ENCODE measurements at places on chromosomes 4 and X.

GRCh38 chr4:173218411-173219125 lies 50.0 kb downstream of the GALNT7 start:
- DNase-seq, result no peak

- no peak for DNase-seq
These were observed 1.2 kb downstream of the MSMO1 start for GRCh38 chr4:165328708-165329107.

DNA sequence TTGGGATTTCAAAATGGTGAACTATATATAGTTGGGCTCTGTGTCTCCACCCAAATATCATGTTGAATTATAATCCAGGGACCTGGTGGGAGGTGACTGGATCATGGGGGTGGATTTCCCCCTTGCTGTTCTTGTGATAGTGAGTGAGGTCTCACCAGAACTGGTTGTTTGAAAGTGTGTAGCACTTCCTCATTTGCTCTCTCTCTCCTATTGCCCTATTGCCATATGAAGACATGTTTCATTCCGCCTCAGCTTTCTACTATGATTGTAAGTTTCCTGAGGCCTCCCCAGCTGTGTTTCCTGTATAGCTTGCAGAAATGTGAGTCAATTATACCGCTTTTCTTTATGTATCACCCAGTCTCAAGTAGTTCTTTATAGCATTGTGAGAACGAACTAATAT lies 545.6 kb downstream of the TRAM1L1 start:
- DNase-seq, result no peak

GRCh38 chrX:1239681-1240142 lies 27.3 kb upstream of the CRLF2 start:
- DNase-seq, result no peak

DNA sequence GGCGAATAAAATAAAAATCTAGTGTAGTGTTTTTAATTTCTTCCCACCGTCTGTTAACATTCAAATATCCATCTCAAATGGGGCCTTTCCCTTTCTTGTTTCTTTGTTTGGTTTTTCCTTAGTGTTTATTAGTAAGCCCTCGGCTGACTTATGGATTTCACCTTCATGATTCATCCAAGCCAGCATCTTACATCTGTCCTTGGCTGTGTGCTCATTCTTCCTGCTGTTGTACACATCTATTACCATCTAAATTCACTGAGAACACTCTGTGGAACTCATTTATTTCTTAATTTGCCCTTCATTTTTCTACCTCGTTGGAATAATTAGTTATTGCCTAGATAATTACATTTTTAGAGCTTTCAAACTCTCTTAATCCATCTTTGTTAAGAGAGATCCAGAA lies 84.9 kb downstream of the SPCS3 start:
- no peak for DNase-seq

- no peak for DNase-seq
These were observed at the start of gene GK2 for GRCh38 chr4:79408063-79408462. Gene GK2 (minus strand): TSS chr4:79408228. CDS start chr4:79408200, 28 bp downstream.

GRCh38 chrX:47854474-47854873 lies 17.8 kb downstream of the ZNF81 start:
- DNase-seq, result no peak

DNA sequence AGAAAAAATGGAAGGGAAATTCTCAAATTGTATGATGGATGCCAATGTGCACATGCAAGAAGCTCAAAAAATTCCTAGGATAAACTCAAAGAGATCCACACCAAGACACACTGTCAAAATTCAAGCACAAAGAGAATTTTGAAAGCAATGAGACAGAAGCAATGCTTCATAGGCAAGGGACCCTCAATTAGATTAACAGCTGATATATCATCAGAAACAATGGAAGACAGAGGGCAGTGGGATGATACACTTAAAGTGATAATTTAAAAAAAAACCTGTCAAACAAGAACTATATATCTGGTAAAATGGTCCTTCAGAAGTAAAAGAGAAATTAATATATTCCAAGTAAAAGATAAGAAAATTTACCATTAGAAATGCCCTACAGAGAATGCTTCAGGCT lies 306.3 kb upstream of the PCDH7 start:
- DNase-seq, result no peak

- no peak for DNase-seq
These were observed 12.0 kb upstream of the TRIM61 start for GRCh38 chr4:164989471-164989870.

- DNase-seq, result no peak
These were observed 41.7 kb downstream of the ATP8A1 start for GRCh38 chr4:42615131-42615763.

GRCh38 chrX:63186137-63186536 lies 165.0 kb downstream of the SPIN4 start:
- no peak for DNase-seq

GRCh38 chr4:177699365-177700213 lies 257.4 kb upstream of the AGA start:
- no peak for DNase-seq

DNA sequence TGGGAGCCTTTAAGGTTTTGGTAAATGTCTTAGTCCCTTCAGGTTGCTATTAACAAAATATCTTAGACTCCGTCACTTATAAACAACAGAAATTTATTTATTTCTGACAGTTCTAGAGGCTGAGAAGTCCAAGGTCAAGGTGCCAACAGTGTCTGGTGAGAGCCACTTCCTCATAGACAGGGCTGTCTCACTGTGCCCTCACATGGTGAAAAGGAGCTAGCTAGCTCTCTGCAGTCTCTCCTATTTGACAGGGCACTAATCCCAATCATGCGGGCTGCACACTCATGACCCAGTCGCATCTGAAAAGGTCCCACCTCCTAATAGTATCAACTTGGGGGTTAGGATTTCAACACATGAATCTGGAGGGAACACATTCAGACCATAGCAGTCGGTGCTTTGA lies 63.4 kb upstream of the KLF3 start:
- DNase-seq, result no peak

- no peak for DNase-seq
These were observed 16.6 kb upstream of the UGT2B17 start for GRCh38 chr4:68592673-68593072.

- DNase-seq, result no peak
These were observed 158.7 kb downstream of the ZNF674 start for GRCh38 chrX:46386511-46386910.

DNA sequence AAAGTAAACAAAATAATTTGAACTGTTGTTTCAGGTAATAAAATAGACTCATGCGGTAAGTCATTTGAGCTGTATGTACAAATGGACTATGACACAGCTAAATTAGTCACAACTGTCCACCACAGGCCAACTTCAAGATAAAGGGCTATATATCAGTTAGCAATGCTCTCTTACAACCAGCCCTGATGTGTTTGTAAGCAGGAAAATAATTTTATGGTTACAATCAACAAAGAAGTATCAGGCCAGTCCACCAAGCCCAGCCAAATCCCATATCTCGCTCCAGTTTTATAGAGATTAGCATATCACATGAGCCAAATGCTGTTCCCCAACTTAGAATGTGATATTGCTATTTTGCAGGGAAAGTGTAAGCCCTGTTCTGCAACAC lies 511 bp upstream of the DUSP21 start:
- no peak for DNase-seq

GRCh38 chr4:144213371-144213770 lies 72.9 kb upstream of the GYPA start:
- no peak for DNase-seq

- DNase-seq, result no peak
These were observed 52.9 kb downstream of the TRIM2 start for GRCh38 chr4:153257151-153257620.

DNA sequence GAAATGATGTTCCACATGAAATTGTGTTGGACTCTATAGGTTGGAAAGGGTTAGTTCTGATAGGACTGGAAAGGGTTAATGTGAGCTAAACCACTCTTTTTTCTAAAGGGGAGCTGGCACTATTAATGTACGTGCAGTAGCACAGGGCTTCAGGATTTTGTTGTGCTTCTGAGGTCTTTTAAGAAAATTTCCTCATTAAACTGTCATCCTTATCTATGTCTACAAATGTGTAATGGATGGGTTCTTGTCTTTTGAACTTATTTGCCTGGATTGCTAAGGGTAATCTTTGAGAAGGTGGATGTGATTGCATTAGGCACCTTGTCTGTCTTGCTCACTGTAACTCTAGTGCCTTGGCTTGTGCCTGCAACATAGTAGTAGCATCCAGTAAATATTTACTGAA lies 106.0 kb upstream of the SLC4A4 start:
- DNase-seq, result no peak

- DNase-seq, result no peak
These were observed 5.9 kb downstream of the CDK16 start for GRCh38 chrX:47224266-47224895.

DNA sequence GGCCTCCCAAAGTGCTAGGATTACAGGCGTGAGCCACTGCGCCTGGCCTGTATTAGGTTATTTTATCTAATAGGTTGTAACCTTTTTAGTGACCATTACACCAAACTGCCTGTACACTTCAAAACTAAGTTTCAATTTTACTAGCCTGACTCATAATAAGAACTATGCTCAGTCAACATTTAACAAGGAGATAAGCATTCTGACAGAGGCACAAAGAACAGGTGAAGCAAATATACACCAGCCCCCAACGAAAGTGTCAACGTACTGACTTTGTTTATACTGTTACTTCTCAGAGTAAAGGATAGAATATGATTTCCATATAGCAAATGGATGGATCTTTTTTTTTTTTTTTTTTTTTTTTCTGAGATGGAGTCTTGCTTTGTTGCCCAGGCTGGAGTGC lies 62.8 kb downstream of the SHISA3 start:
- DNase-seq, result peak; percentile 80

DNA sequence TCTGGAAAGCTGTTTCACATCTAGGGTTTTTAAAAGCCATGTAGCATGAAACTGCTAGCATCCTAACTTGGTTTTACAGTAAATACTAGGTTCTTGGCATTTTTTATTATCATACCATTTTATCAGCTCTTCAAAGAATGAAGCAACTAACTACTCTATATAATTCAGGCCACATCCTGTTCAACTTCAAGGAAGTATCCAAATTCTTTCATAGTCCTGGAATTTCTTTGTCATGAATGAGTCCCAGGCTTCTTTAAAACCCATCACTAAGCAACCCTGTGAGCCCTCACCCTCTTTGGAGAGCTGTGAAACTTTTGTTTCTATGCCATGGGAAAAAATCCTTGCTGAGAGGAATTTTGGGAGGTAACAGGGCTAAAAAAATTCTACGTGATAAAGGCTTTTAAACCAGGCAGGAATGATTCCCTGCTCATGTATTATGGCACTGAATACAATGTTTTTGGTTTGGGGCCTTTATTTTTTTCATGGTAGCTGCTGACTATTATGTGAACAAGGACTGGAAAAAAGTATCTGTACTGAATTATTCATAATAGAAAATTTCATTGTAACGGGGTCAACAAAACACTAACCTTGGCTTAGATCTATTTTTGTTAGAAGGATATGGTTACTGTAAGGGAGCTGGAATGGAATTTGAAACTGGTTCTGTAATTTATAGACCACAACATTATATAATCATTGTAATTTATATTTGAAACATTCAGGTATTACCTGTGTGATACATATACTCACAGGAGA lies 164.9 kb downstream of the DCTD start:
- DNase-seq, result no peak

GRCh38 chrX:126165721-126166461 lies at the start of gene DCAF12L2:
Gene DCAF12L2 (minus strand): TSS chrX:126166289. CDS start chrX:126165924, 365 bp downstream.
- DNase-seq, result no peak

DNA sequence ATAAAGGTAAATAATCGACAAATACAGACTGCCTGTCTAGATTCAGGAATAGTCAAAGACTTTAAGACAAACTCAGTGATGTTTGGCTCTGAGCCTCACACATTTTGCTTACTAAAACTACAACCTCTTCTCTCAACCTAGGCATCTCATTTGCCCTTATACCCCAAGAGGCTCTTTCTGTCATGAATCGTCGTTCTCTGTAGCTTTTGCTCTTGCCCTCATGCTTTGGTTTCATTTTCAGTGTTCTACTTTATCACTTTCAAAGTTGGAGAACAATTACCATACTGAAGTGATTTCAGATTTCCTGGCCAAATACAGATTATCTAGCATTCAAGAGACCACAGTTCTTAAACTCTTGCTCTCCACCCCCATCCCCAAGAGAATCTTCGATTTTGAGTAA lies 114.1 kb upstream of the RAP2C start:
- no peak for DNase-seq

GRCh38 chr4:64784125-64784524 lies 374.9 kb upstream of the TECRL start:
- DNase-seq, result no peak

DNA sequence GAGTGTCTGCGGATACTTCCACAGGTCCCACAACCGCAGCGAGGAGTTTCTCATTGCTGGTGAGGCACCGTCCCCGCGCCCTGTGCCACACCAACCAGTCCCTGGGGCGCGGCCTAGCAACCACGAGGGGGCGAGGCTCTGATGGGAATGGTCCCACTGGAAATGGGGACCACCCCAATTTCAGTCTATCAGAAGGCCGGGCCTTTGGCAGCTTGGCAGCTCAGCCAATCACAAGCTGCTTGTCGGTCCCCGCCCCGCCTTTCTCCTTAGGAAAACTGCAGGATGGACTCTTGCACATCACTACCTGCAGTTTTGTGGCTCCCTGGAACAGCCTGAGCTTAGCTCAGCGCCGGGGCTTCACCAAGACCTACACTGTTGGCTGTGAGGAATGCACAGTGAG lies 3.0 kb downstream of the TIMP1 start:
- no peak for DNase-seq

GRCh38 chr4:106541253-106541652 lies 172.7 kb upstream of the GIMD1 start:
- no peak for DNase-seq

DNA sequence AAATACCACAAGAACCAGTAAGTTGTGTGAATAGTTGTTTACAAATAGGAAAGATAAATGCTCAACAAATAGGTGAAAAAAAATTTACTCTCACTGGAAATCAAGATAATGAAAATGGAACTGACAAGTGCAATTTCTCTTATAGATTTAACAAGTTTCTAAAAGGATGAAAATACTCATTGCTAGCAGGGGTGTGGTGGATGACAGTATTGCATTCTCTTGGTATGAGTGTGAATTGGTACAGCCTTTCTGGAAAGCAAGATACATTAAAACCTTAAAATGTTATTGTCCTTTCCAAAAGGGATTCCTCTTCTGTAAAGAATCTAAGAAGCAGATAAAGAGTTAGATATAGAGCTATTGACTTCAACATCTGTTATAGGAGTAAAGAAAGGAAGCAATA lies 240.0 kb upstream of the RPS6KA3 start:
- DNase-seq, result no peak

DNA sequence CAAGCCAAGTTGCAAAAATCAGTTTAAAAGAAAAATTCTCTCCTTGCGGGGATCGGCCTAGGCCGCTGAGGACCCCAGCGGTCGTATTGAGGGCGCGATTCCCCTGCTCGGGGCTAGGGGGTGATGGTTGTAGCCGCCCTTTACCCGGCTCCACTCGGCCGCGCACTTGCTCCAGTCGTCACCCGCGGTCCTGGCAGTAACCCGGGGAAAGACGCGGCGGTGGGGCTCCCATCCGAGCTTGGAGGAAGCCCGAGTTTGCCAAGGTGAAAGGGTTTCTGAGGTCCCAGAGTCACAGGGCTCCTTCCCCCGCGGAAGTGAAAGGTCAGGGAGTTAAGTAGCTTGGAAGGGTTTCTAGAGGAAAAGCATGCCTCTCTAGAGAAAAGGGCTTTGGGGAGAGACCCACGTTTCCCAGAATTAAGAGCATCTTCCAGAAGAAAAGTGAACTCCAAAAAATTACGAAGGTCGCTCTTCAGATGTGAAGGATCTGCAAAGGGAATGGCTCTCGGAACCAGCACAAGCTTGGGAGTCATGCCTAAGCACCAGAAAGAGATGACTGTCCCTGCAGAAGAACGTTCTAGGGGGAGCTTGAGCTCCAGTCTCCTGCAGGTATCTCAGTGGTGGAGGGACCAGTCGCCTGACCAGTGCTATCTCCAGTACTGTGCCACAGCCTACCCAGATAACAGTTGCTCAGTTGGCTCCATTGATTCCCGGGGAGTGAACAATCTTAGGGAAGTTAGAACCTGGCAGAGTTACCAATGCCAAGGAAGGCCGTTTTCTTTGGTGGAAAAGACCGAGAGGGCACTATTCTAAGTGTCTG lies 875 bp downstream of the LAP3 start:
- no peak for DNase-seq
